Left ventricle myocardium superior (tissue), 1 donor: ENCODE measurements at places on chromosomes 11 and 22. TPM values are rescaled to one million over a fixed set of nuclear protein-coding genes. Genes with fewer than 3 reads are reported as not detected.

DNA sequence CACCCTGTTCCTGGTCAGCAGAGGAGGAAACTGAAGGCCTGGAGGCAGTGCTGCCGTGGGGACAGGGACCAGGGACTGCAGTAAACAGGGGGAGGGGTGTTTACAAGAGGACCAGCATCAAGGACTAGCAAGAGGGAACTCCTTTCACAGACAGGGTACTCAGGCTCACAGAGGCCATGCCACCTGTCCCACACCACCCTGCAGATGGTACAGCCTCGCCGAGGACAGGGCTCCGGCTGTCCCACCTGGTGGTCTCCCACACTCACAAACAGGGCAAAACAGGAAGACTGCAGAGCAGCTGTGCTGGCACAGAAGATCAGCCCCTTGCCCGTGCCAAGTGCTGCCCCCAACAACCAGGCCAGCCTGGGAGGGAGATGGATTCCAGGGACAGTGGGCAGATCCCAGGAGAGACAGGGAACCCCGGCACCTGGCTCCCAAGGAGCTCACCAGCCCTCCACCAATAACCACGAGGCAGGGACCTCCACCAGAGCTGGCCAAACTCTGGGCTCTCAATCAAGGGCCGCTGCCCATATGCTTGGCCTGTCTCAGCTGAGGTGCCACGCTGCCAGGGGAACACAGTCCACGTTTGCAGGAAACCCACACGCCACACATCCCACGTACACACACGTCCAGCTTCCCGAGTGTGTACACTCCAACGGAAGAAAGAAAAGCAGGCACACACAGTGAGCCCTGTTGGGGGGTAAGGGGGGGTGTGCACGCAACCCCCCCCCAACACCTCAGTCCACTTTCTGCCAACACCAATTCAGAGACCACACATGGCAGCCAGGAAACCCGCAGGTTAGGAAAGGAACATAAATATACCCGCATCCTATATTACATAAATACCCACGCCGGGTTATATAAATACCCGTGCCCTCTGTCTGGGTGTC is 2.1 kb downstream of the CSNK1E start:
- peak; percentile 47 for DNase-seq

- no peak for DNase-seq
Measured at GRCh38 chr22:39502789-39503409, 809 bp downstream of the MIEF1 start.

GRCh38 chr11:120160436-120160835 is 22.5 kb upstream of the TRIM29 start:
- no peak for DNase-seq

DNA sequence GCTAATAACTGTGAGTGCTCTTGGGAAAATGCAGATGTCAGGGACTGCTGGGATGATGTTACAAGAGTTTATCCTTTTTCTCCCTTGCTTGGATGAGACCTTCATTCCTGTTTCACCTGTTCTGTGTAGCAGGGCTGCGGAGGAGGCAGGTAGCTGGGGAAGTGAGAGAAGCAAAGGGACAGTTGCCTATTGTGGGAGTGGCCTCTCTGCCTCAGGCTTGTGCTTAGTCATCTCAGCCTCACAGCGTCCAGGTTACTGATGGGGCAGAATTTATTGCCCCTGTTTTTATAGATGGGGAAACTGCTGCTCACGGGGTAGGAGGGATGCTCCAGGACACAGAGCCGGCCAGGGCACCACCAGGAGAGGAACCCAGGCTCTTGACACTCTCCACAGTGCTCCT is 1.7 kb downstream of the STX3 start:
- no peak for DNase-seq

GRCh38 chr11:20113149-20113438 is 47.2 kb downstream of the DBX1 start:
- no peak for DNase-seq

DNA sequence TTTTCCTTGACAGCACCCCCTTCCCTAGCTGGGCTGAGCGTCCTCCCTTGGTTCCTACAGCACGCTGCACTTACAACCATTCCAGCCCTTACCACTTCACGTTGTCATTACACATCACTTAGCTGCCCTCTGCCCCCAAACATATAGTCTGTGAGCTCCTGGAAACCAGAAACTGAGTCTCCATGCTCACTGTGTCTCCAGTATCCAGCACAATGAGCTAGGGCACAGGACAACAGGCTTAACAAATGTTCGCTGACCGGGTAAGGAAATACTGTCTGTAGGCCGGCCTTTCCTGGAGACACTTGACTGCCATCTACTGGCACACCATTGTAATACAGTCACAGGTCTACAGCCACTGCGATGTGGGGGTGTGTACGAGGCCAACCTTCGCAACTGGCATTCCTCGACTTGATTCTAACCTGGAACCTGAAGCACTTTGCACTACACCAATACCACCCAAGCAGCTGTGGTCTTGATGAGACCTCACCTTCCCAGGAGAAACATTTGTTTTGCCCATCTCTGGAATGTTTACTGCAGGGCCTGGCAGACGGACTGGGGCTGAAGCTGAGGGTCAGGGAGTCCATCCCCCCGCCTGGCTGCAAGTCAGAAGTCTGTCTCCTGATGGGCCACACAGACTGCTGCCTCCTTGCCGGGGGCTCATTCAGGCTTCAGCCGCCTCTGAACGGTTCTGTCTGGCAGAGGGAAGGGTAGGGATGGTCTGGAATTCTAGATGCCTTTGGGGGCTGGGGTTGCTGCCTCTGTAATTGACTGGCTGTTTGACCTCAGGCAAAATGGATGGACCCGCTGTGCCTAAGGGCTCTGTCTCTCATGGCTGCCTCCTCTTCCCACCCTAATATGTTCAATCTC is 72.0 kb downstream of the SYN3 start:
- DNase-seq = peak; percentile 48

GRCh38 chr11:125083312-125084056 is 20.4 kb downstream of the SLC37A2 start:
- DNase-seq = no peak

GRCh38 chr11:133500936-133501335 is 31.4 kb downstream of the OPCML start:
- DNase-seq = no peak

GRCh38 chr11:12540913-12541582 is 133.2 kb upstream of the TEAD1 start:
- DNase-seq = no peak

- DNase-seq = no peak
Measured at GRCh38 chr11:134800130-134800529, 388.1 kb upstream of the B3GAT1 start.

DNA sequence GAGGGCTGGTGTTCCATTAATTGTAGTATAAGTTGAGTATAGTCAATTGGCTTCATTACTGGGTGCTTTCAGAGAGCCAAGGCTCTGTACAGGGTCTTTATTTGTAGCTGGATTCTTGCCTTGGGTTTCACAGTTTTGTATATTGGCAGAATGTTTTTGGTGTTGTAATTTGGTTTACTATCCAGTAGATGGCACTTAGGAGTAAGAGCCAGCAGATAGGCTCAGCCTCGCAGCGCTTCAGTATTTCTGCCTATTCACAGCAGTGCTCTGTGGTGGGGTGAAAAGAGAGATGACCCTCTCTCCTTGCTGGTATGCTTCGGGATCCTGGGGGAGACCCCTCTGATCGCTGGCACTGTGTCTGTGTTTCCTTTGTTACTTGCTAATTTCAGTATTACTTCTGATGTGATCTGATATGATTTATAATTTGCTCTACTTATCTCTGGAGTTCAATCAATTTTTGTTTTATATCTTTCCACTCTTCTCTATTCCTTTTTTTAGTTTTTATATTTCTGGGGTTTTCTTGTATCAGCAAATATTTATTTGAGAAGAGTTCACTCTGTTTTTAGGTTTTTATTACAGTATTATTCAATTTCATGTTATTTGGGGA is 52.2 kb downstream of the ANO5 start:
- DNase-seq = peak; percentile 40

- DNase-seq = no peak
Measured at GRCh38 chr11:87179621-87180020, 141.9 kb downstream of the TMEM135 start.

Gene FDXACB1
- 1.3 TPM for total RNA-seq

Gene CHRNA10
- total RNA-seq = 0.89 TPM

Gene POTEH
- total RNA-seq = not detected

Gene FAM180B
- not detected for total RNA-seq

Gene LGR4
- 43.5 TPM for total RNA-seq

Gene CDK2AP2
- 55.0 TPM for total RNA-seq

Gene DDI1
- not detected for total RNA-seq
